ENCODE measurements at places on chromosomes 6 and 20. TPM values are rescaled to one million over a fixed set of nuclear protein-coding genes. Genes with fewer than 3 reads are reported as not detected.

DNA sequence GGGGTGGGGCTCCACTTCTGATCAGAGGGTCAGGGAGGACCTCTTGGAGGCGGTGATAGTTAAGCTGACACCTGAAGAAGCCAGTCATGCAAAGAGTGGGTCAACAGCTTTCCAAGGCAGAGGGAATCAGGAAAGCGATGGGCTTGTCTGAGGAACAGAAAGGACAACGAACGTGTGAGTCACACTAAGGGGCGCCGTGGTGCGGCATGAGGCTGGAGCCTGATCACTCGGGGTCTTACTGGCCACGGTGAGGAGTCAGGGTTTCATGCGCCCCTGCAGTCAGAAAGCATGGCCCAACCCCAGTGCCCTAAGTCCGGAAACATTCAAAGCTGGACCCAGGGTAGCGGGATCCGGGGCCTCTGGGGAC lies 50.6 kb upstream of the SLC32A1 start:
- no peak for DNase-seq

- no peak for DNase-seq
Measured at GRCh38 chr20:38854654-38855066, 49.2 kb downstream of the PPP1R16B start.

- DNase-seq, result no peak
Measured at GRCh38 chr20:46546936-46547335, 3.5 kb downstream of the OCSTAMP start.

GRCh38 chr6:159969204-159969912 lies 476 bp downstream of the IGF2R start:
- DNase-seq, result peak; percentile 23

RALGAPB gene
- total RNA-seq, result 20.1 TPM

PRR18 gene
- total RNA-seq, result not detected

DNA sequence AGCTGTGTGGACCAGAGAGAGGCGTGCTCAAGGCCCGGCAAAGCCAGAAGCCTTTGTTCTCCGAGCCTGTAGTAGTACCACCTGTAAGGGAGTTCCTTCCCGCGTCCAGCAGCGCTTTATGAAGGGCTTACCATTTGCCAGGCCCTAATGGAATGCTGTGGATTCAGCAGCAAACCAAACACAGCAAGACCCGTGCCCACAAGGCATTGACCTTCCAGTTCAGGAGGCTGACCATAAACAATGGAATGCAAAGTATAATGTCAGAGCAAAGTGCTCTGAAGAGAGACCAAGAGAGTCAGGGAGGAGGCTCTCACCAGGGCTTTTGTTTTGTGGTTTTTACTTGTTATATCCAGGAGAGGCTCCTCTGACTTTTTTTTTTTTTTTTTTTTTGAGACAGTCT lies 209.8 kb downstream of the ZMYND8 start:
- DNase-seq, result peak; percentile 32

NHLRC1 gene
- total RNA-seq, result 4.4 TPM

DNA sequence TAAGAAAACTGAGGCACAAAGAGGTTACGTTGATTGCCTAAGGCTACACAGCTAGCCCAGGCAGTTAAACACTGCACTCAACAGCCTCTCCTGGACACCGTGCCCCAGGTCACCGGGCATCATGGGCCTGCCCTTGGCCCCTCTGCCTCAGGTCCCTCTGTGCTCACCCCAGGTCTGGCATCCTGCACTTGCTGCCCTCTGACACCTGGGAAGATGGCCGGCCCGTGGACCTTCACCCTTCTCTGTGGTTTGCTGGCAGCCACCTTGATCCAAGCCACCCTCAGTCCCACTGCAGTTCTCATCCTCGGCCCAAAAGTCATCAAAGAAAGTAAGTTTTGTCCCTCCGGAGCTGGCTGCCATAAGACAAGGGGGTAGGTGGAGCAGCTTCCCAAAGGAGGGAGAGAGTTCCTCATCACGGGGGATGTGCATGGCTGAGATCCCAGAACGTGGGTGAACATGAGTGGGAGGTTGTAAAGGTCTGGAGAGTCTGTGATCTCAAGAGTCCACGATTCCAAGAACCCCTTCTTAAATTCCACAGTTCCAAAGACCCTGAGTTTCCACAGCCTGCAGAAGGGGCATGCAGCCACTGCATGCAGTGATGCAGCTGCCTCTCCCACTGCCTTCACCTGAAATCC lies 3.0 kb downstream of the BPIFB1 start:
- DNase-seq, result no peak

GRCh38 chr6:158361068-158361467 lies 48.8 kb downstream of the TULP4 start:
- no peak for DNase-seq

GRCh38 chr6:97440590-97441176 lies 157.7 kb upstream of the MMS22L start:
- peak; percentile 77 for DNase-seq

- DNase-seq, result peak; percentile 64
Measured at GRCh38 chr20:49286689-49287551, 9.1 kb upstream of the ZNFX1 start.

CTSZ gene
- total RNA-seq, result 187 TPM

- DNase-seq, result no peak
Measured at GRCh38 chr6:36349240-36349639, 12.6 kb upstream of the BNIP5 start.

HLA-DRB5 gene
- 0.29 TPM for total RNA-seq

- no peak for DNase-seq
Measured at GRCh38 chr6:21742238-21742660, 148.7 kb downstream of the SOX4 start.

HNF4A gene
- 0.05 TPM for total RNA-seq

LTA gene
- not detected for total RNA-seq

DNA sequence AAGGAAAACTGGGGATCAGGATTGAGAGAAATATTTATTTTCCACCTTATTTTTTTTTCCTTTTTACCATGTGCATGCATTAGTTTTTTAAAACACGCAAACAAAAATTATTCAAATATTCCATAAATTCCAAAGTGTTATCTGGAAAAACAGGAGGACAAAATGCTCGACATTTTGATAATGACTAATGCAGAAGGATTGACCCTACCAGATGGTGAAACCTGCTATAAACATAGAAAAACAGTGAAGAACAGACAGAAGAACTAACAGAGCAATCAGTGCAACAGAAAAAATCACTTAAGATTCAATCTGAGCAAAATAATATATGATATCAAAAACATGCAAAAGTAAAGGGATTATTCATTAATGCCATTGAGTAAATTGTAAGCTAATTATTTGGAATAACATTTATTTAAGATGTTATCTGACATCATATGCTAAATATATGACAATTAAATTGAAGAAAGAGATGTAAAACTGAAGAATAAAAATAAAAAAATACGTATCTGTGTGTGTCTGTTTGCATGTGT lies 218.4 kb downstream of the LMBRD1 start:
- no peak for DNase-seq

EFCAB8 gene
- not detected for total RNA-seq

GRCh38 chr6:75279418-75279817 lies 5.2 kb downstream of the TMEM30A start:
- DNase-seq, result no peak

SLC22A3 gene
- total RNA-seq, result not detected

- DNase-seq, result no peak
Measured at GRCh38 chr20:10385850-10386544, 48.0 kb downstream of the MKKS start.

GRCh38 chr6:163793011-163793983 lies 378.8 kb downstream of the QKI start:
- DNase-seq, result no peak

DNA sequence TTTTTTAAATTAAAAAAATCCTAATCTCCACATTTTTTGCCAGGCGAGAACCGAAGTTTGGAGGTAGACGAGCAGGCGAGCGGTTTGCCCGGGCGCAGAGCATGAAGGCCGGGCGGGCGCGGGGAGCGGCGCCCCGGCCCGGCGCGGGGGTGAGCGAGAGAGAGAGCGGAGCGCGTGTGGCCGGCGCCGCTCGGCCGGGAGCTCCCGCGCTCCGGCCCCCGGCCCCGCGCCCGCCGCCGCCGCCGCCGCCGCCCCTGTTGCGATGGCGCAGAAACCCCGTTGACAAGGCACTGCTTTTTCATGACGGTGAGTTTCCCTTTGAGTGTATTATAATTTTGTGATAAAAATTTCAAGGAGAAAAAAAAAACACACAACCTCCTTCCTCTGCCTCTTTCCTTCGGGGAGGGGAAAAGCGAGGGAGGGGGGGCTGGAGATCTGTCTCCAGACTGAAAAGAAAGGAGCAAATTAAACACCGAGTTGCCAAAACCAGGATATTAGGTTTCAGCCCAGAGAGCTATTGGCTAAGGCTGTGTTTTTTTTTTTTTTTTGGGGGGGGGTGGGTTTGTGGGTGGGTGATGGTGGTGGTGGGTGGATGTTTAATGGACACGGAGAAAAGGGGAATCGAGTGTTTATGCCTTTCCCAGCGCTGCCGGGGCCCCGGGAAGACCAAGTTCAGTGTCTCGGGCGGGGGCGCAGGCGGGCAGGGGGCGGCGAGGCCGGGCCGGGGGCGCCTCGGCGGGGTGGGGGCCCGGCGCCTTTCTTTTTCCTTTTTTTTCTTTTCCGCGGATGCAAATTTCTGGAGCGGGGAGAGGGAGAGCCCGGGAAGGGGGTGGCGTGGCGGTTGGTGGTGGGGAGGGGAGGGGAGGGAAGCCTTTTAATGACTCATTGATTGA lies at the start of gene BICRAL:
BICRAL (plus strand) TSS at position 257 of the 893 bp plus-strand sequence. CDS start 39,971 bp downstream, outside the sequence.
- DNase-seq, result peak; percentile 71

LRRC73 gene
- total RNA-seq, result 0.42 TPM

- DNase-seq, result no peak
Measured at GRCh38 chr6:27924179-27924578, 12.0 kb upstream of the OR2B2 start.

GRCh38 chr6:143294265-143294860 lies 156.1 kb downstream of the ADAT2 start:
- DNase-seq, result no peak

DNA sequence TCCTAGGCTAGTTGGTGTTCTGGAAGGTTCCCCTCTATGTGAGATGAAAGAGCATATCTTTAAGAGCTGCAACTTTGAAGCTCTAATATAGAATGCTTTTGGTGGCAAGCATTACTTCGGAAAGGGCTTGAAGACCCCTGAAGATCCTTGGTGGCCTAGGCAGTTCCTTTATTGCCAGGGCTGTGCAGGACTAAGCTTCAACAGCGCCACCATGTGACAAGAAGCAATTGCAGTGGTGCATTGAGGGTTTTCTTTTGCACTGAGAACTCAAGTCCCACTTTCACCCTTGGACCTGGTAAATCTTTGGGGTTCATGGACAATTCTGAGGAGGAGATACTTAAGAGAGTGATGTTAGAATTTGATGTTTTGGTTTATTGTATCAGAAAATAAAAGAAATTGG lies 237.4 kb upstream of the GMDS start:
- no peak for DNase-seq

DNA sequence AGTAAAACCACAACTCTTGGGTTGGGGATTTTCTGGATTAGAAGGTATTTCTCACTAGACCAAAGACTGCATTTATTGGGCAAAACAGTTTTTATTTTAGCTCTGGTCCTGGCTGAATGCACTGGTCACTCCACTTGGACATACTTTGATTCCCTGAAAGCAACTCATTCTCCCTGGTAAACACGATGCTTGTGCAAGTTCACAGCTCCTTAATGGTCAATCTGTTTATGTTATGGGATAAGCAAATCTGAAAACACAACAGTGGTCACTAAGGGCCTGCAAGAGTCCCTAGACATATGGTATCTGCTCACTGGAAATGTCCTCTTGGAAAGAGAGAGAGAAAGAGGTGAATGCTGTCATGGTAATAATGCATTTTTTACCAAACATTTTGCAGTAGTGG lies 559.8 kb downstream of the CDH26 start:
- no peak for DNase-seq

GRCh38 chr20:61573415-61574305 lies 321.6 kb downstream of the CDH4 start:
- DNase-seq, result no peak

- no peak for DNase-seq
Measured at GRCh38 chr6:108961985-108962384, 113.8 kb downstream of the ARMC2 start.

DNA sequence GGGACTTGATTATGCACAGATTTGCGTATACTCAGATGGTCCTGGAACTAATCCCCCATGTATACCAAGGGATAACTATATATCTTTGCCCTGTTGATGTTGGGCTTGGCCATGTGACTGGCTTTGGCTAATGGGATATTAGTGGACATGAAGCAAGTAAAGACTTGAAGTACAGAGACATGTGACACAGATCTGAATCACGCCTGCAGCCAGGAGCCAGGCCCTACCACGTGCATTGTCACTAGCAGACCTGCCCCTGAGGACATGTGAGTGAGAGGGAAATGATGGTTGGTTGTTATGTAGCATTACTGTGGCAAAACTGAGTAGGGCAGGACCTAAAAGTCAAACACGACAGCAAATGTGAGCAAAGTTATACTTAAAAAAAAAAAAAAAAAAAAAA lies 155.7 kb downstream of the AKAP7 start:
- DNase-seq, result no peak

RIPOR2 gene
- total RNA-seq, result 7.4 TPM

DNA sequence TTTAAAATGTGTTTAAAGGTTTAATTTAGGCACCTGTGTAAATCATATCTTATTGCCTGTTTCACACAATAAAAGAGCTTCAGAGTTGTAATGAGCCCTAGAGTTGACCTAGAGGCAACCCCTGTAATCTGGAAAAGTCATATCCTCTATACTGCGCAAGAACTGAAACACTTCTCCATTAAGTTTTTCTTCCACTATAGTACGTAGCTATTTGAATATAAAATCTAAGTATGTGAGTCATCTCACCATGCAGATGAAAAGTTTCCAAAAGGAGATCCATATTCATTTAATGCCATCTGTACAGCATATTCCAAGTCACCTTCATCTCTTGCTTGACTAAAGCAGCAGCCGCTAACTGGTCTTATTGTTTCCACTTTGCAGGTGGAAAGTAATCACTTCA lies 26.0 kb upstream of the TAAR1 start:
- DNase-seq, result no peak

GPLD1 gene
- 1.1 TPM for total RNA-seq

DNA sequence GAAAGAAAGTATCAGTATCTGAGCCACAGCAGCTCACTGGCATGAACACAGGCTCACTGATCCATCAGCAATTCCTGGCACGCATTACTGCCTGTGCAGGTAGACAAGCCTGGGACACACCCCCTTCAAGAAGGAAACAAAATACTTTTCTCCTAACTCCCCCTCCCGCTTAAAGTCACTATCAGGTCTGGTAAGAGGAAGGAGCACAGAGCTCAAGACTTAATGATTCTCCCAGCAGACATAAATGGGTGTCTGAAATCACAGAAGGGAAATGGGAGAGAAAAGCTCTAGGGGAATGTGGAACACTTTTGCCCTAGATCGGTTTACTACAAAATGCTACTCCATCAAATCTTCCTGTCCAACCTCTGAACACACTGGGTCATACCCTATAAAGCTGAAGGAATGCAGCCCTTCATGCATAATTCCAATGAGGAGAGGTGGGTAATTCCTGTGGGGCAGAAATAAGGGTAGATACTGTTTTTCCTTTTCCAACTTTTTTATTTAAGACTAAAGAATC lies at the start of gene ADGRF1:
ADGRF1 (minus strand) TSS at position 58 of the 517 bp plus-strand sequence. CDS start 13,271 bp downstream, outside the sequence.
- DNase-seq, result no peak

OR5V1 gene
- not detected for total RNA-seq

- DNase-seq, result no peak
Measured at GRCh38 chr6:141033101-141033500, 1099.6 kb upstream of the GJE1 start.

- no peak for DNase-seq
Measured at GRCh38 chr20:51569815-51570738, 27.6 kb upstream of the NFATC2 start.

ELOVL2 gene
- total RNA-seq, result 30.4 TPM

GRCh38 chr6:111175109-111175508 lies 87.8 kb downstream of the SLC16A10 start:
- DNase-seq, result no peak

GRCh38 chr20:33697129-33697528 lies 10.9 kb upstream of the E2F1 start:
- DNase-seq, result no peak

RUNX2 gene
- 0.24 TPM for total RNA-seq

PPP1R3G gene
- total RNA-seq, result 0.16 TPM
